ENCODE measurements at places on chromosomes 4 and X. TPM values are rescaled to one million over a fixed set of nuclear protein-coding genes. Genes with fewer than 3 reads are reported as not detected.

H2BW1 gene
- not detected for total RNA-seq

VMA21 gene
- 45.1 TPM for total RNA-seq

FAM241A gene
- total RNA-seq: 4.5 TPM

ZMYM3 gene
- 32.9 TPM for total RNA-seq
